ENCODE measurements at places on chromosomes 3 and 15.

GRCh38 chr3:74542441-74542840 is 72.0 kb downstream of the CNTN3 start:
- DNase-seq: no peak

GRCh38 chr3:53137835-53138446 is 7.7 kb upstream of the RFT1 start:
- no peak for DNase-seq

DNA sequence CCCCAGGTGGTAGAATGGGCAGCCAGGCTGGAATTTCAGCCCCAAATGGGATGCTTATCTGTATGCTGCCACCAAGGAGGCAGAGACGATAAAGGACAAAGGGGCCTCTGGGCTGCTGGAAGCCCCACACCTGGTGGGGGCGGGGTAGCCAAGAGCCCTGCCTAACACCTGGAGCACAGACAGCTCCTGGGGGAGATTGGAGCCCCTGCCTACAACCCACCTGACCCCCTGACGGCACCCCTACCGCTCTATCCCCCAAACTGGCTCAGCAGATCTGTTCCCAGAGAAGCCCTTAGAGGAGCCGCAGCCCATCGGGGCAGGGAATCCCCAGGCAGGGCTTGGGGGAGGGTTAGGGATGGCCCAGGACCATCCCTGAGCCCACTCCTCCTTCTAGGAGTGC is 15.8 kb upstream of the SEMA3F start:
- DNase-seq: no peak

- DNase-seq: no peak
These were observed 63.2 kb upstream of the BCL6 start for GRCh38 chr3:187808527-187808895.

DNA sequence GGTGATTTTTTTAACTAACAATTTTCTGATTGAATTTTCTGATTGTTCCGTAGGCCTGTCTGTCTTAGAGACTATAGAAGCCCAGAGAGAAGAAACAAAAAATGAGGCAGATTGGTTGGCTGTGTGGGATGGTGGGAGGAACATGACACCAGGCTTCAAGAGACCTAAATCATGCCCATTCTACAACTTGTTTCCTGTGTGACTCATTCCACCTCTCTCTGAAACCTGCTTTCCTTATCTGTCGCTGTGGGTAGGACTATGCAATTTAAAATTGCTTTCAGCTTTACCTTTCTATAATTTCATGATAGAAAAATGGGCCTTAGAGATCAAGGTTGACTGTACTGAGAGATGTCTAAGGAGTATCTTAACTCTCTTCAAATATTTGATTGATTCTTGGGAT is 44.5 kb downstream of the OXNAD1 start:
- DNase-seq: peak; percentile 55

DNA sequence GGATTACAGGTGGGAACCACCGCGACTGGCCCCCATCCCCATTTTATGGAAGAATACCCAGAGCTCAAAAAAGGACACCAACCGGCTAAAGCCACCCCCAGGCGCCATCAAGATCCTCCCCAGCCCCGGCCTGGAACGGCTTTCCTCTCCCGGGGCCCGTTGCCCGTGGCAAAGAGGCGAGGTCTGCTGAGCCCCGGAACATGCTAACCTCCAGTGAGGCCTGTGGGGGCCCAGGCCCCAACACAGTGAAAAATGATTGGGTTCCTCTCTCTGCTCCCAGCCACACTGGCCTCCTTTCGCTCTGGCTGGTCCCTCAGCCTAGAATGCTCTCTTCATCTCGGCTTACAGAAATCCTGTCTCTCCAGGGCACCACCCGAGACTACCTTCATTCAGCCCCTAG is 46.5 kb upstream of the SMAD6 start:
- no peak for DNase-seq

DNA sequence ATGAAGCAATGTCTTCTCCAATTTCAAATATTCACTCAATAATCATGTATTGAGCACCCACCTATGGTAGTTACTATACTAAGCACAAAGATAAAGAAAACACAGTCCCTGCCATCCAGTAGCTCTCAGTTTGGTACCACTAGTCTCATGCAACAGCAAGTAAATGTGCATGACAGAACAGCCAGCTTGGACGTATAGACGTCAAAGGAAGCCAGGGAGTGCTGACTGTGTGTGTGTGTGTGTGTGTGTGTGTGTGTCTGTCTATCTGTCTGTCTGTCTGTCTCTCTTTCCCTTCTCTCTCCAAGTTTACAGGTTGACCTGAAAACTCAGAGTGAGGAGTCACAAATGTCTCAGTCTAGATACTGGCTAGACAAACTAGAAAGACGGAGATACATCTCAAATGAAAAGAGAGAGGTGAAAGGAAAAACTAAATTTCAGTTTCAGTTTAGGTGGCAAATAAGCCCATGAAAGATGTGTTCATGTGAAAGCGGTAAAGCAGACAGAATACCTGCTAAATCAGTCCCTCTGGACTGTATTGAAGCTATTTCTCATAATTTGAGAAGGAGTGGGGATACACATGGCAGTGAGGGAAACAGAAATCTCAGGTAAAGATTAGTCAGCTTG is 141.1 kb upstream of the PTPRG start:
- DNase-seq: no peak

GRCh38 chr15:33163816-33164215 is 30.7 kb downstream of the FMN1 start:
- no peak for DNase-seq

GRCh38 chr3:153448151-153448829 is 286.3 kb downstream of the RAP2B start:
- no peak for DNase-seq

GRCh38 chr3:56980798-56981390 is 79.6 kb upstream of the SPATA12 start:
- DNase-seq: peak; percentile 76

Data from stimulated activated naive CD8-positive, alpha-beta T cell treated with anti-CD3 and anti-CD28 coated beads, Interleukin-15, amount 100 ng/mL, for 72 hours (primary cell).